ENCODE measurements at places on chromosomes 12 and 14. TPM values are rescaled to one million over a fixed set of nuclear protein-coding genes. Genes with fewer than 3 reads are reported as not detected.

- no peaks in the 10 kb centered on the region for H3K27me3 ChIP-seq
- H3K36me3 ChIP-seq, result no peaks in the 10 kb centered on the region
- no peak overlapping the region for H3K4me3 ChIP-seq
- peaks cover 9% of the 10 kb centered on the region for H3K4me1 ChIP-seq
- H3K27ac ChIP-seq, result peak overlapping the region; percentile 84
- no peak for DNase-seq
These were observed 21.4 kb downstream of the SOCS2 start for GRCh38 chr12:93593843-93594242.

DNA sequence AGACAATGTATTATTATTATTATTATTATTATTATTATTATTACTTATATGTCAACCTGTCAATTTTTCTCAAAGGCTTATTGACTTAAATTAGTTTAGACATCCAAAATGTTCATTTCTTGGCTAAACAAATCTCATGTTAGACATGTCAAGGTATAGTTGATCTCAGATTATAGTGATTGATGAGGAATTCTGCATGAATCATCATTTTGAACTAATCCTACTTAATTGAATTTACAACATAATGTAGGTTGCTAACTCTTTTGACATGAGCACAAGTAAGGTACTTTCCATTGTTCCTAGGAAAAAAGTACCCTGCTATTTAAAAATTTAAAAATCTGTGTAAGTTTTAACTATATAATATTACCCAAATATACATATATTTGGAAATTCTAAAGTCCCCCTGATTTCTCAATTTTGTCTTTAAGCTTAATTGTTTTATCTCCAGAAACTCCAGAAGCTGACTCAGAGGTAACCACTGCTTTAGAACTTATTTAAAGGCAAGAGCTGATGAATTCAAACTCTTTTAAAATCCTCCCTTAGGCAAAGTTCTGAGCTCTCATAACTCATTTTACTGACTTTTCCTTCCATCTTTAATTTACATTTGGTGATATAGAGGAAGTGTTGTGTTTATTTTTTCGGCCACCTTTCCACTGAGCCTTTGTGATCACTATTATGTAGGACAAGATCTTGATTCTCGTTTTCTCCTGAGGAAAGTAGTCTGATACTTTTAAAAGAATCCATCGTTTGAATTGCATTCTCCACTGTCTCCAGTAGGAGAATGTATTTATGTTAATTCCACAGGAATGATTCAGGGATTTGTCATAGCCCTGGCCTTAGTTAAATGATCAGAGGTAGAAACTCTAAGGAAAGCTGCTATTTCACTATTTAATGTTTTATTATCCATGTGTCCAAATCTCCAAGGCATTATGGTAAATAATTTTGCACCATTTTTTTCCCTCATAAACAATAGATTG is 1304.5 kb downstream of the AACS start:
- no peak overlapping the region for H3K4me3 ChIP-seq
- no peaks in the 10 kb centered on the region for H3K4me1 ChIP-seq
- no peak for DNase-seq
- no peak overlapping the region for H3K27ac ChIP-seq
- no peaks in the 10 kb centered on the region for H3K36me3 ChIP-seq

Gene KRT5
- not detected for total RNA-seq

Gene GPR135
- total RNA-seq, result 4.3 TPM

DNA sequence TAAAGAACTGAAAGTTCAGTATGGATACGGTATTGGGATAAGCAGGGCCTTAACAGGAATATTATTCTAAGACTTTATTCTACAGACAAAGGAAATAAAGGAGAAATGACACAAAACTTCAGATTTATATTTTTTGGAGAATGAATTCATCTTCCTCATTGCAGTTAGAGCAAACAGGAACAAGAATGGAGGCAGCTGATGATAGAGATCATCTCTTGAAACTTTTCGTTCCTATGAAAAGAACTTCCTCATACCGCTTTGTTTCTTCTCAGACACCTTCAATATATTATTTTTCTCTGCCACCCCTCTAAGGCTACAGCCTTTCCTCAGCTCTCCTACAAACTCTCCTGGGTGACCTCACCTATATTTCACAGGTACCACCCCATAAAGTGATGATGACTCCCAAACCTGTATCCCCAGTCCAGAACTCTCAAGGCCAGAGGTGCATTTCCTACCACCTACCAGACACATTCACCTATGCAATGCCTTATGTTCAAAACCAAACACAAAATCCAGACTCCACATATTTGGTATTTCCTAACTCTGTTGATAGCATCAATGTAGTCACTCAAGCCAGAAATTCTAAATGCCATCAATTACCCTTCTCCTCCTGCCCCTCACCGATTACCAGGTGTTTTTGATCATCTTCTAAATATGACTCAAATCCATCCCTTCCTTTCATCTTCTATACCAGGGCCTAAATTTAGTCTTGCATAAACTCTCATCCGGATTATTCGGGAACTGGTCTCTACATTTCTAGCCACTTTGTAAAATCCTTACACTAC is 7.4 kb downstream of the MAP4K5 start:
- H3K4me3 ChIP-seq, result no peak overlapping the region
- no peak for DNase-seq
- H3K27me3 ChIP-seq, result no peaks in the 10 kb centered on the region
- no peaks in the 10 kb centered on the region for H3K36me3 ChIP-seq
- peaks cover under 1% of the 10 kb centered on the region for H3K4me1 ChIP-seq

Gene SCN8A
- 2.3 TPM for total RNA-seq

DNA sequence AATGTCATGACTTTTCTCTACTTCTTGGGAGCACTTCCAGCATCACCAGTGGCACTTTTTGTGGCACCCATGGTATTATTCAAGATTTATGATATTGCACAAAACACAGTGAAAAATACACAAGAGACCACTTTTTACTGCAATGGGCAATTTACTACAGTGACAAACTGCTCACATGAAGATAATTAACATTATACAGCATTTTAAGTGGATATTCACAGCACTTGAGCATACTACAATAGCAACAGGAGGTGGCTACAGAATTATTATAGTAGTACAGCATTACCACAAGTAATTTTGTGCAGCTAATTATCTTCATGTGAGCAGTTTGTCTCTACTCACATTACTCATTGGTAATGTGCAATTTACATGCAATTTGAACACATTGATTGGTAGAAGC is 18.3 kb downstream of the IL26 start:
- no peak overlapping the region for H3K27ac ChIP-seq
- H3K27me3 ChIP-seq, result peaks cover 18% of the 10 kb centered on the region
- H3K4me3 ChIP-seq, result no peak overlapping the region
- no peaks in the 10 kb centered on the region for H3K36me3 ChIP-seq
- no peaks in the 10 kb centered on the region for H3K4me1 ChIP-seq
- no peak for DNase-seq

DNA sequence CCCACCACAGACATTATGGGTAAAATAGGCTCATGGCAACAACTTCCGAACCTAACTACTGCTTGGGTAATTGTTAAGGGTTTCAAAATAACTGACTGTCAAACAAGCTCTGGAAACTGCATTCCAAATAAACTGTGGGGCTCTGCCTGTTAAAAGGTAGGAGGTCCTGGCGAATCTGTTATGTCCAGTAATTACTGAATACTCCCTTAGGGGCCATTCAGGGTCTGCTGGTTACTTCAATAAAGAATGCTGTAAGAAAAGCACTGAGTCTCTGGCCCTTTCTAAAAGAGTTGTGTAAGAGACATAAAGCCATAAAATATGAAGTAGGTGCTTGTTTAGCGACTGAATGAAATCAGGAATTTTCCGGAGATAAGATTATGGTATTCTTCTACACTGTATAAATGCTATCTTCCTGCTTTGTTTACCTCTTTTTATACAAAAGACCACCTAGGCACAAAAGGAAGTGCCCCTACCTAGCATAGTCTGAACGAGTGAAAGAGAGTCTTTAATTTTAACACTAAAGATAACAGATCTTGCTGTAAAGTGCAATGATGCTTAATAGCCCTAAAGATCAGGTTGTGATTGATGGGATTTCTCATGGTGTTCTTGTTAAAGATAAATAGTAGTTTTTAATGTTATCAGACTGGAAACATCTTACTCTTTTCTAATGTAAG is 127.8 kb downstream of the FBXL14 start:
- H3K36me3 ChIP-seq, result no peaks in the 10 kb centered on the region
- DNase-seq, result no peak
- H3K4me1 ChIP-seq, result no peaks in the 10 kb centered on the region
- H3K27me3 ChIP-seq, result no peaks in the 10 kb centered on the region

Data from adrenal gland (tissue), 19 donors.